Smooth muscle cell of the coronary artery (primary cell): ENCODE measurements at places on chromosomes 6 and 20. TPM values are rescaled to one million over a fixed set of nuclear protein-coding genes. Genes with fewer than 3 reads are reported as not detected.

The ID4 gene
- total RNA-seq: 1.1 and 43.5 TPM in 2 replicates

The COX4I2 gene
- total RNA-seq: 0.08 TPM in 1 of 2 replicates, not detected in the other

The CRISP2 gene
- total RNA-seq: not detected in 2 replicates

The SCGN gene
- total RNA-seq: not detected in 2 replicates

The PREX1 gene
- total RNA-seq: 18.7 and 26.5 TPM in 2 replicates

The LPA gene
- not detected in 2 replicates for total RNA-seq

The TFAP2C gene
- total RNA-seq: 1.8 TPM in 1 of 2 replicates, not detected in the other

The BANF2 gene
- not detected in 2 replicates for total RNA-seq

The ECT2L gene
- under 0.01 TPM in 1 of 2 replicates, not detected in the other for total RNA-seq

The TTK gene
- total RNA-seq: 0.70 and 5.9 TPM in 2 replicates

The SAMD5 gene
- 0.08 and 0.12 TPM in 2 replicates for total RNA-seq

The SPATA25 gene
- total RNA-seq: 0.12 and 0.60 TPM in 2 replicates

The COL9A1 gene
- not detected in 2 replicates for total RNA-seq

The FITM2 gene
- total RNA-seq: 4.8 and 5.0 TPM in 2 replicates

The C6orf141 gene
- not detected in 2 replicates for total RNA-seq

The SLC4A11 gene
- total RNA-seq: 0.83 and 1.2 TPM in 2 replicates

The ZSCAN23 gene
- 0.94 and 2.4 TPM in 2 replicates for total RNA-seq

The GNMT gene
- 0.15 TPM in 1 of 2 replicates, not detected in the other for total RNA-seq

The SUN5 gene
- not detected in 2 replicates for total RNA-seq

The IRF4 gene
- total RNA-seq: 0.12 TPM in 1 of 2 replicates, not detected in the other
